Right lung (tissue), 10 donors: ENCODE measurements at places on chromosomes 7 and 10. TPM values are rescaled to one million over a fixed set of nuclear protein-coding genes. Genes with fewer than 3 reads are reported as not detected.
A peak's percentile ranks its signal among the peaks of the same experiment; 100 is the strongest.

Gene NUTM2A
- polyA plus RNA-seq: 3.5 TPM

DNA sequence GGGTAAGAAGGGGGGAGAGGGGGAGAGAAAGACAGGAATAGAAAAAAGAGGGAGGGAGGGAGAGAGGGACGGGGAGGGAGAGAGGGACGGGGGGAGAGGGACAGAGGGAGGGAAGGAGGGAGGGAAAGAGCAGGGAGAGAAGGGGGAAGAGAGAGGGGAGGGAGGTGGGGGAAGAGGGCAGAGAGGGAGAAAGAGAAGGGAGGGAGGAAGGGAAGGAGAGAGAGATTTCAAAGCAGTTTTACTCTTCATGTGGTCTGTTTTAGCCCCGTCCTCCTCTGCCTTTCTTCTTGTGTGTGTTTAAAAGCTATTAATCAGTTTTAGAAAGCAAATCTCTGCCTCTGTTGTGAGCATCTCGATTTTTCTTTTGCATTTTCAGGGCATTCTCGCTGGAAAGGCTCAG lies 237.0 kb downstream of the WDR37 start:
- DNase-seq: no peak

GRCh38 chr7:108037140-108037539 lies 34.2 kb upstream of the LAMB1 start:
- DNase-seq: no peak

DNA sequence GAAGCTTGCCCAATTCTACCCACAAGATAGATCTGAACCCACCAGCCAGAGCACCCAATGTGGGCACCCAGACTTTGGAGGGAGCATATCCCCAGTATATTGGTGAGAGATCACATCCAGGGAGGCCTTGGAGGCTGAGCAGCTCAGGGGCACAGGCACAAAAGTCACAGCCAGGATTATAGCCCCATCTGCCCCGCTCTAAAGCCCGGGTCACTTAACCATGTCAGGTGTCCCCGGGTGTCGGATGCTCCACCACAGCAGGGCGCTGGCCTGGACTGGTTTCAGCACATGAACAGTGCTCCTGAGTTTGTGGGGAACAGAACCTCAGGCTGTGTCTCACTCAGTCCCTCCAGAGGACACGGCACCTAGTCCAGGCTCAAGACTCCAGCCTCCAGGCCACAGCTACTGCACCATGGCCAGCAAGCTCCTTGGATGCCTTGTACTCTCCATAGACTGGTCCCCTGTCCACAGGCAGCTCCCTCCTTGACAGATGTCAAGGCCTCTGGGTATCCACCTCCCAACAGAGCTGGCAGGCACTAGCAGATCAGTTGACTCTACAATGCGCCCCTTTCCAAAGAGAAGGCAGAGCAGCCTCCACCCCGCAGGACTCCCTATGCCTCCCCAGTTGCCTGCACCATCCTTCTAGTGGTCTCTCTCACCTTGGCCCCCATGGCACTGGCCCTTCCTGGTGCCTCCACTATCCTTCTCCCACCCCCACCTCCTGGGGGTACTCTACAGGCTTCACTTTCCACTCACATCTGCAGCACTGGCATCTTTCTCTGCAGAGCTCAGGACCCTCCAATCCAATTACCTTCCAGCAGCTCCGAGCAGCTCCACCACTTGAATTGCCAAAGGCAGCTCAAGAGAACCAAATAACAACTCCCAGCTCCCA lies 306.0 kb downstream of the GRID1 start:
- DNase-seq: no peak

GRCh38 chr10:129398711-129399141 lies 68.3 kb upstream of the MGMT start:
- peak; percentile 15 for DNase-seq
